ENCODE measurements at places on chromosomes 7 and 10. TPM values are rescaled to one million over a fixed set of nuclear protein-coding genes. Genes with fewer than 3 reads are reported as not detected.

The CFAP43 gene
- total RNA-seq, result not detected

The RNF133 gene
- not detected for total RNA-seq

The TMEM236 gene
- total RNA-seq, result under 0.01 TPM

The GOLGA7B gene
- total RNA-seq, result not detected
